Endothelial cell of umbilical vein (primary cell): ENCODE measurements at places on chromosomes 1 and 21.
A peak's percentile ranks its signal among the peaks of the same experiment; 100 is the strongest.

DNA sequence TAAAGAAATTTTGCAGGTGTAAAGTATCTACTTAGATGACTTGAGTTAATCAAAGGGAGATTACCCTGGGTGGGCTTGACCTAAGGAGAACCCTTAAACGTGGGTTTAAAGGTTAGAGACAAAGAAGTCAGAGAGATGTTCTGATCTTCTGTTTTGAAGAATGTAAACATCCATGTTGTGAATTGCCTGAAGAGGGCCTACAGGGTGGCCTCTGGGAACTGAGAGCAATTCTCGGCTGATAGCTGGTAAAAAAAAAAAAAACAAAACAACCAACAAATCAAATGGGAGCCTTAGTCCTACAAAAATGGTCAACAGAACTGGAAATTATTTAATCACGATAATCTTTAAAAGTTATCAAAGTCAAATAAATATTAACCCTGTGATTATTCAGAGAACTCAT lies 89.4 kb upstream of the BCL10 start:
- H3K27me3 ChIP-seq, result no peaks in the 10 kb centered on the region
- peaks cover 29% of the 10 kb centered on the region for H3K4me1 ChIP-seq
- no peak overlapping the region for H3K4me3 ChIP-seq
- peaks cover 3% of the 10 kb centered on the region for H3K36me3 ChIP-seq
- H3K27ac ChIP-seq, result peak overlapping the region; percentile 76
- DNase-seq, result no peak

GRCh38 chr1:110495926-110496600 lies 22.9 kb downstream of the KCNA10 start:
- DNase-seq, result peak; percentile 75
- peaks cover 7% of the 10 kb centered on the region for H3K27me3 ChIP-seq
- H3K27ac ChIP-seq, result no peak overlapping the region
- H3K4me3 ChIP-seq, result no peak overlapping the region
- no peaks in the 10 kb centered on the region for H3K4me1 ChIP-seq

- peaks cover 3% of the 10 kb centered on the region for H3K4me1 ChIP-seq
- H3K4me3 ChIP-seq, result no peak overlapping the region
- H3K27ac ChIP-seq, result no peak overlapping the region
- H3K36me3 ChIP-seq, result no peaks in the 10 kb centered on the region
- no peak for DNase-seq
- peaks cover 5% of the 10 kb centered on the region for H3K27me3 ChIP-seq
Observed at GRCh38 chr1:83994111-83994510, 4.8 kb downstream of the TTLL7 start.

- H3K4me1 ChIP-seq, result peaks cover 12% of the 10 kb centered on the region
- no peaks in the 10 kb centered on the region for H3K36me3 ChIP-seq
- no peak overlapping the region for H3K27ac ChIP-seq
- no peaks in the 10 kb centered on the region for H3K27me3 ChIP-seq
- DNase-seq, result no peak
- H3K4me3 ChIP-seq, result no peak overlapping the region
Observed at GRCh38 chr1:227059076-227059475, 119.0 kb downstream of the COQ8A start.

DNA sequence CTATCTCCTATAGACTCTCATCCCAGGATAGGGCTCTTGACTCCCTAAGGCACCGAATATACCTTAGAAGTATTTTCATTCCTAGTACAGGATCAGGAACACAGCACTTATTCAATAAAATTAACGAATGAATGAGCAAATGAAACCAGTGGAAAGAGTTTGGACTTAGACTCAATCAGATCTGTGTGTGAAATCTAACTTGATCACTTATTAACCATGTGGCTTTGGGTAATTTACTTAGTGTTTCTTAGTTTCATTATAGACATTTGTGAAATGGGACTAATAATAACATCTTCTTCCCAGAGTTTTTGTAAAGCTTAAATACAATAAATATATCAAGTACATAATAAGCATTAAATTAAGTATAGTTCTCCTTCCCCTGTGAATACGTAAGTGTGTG lies 230.1 kb downstream of the ADGRL2 start:
- H3K4me3 ChIP-seq, result no peak overlapping the region
- H3K27me3 ChIP-seq, result no peaks in the 10 kb centered on the region
- no peak for DNase-seq
- H3K4me1 ChIP-seq, result no peaks in the 10 kb centered on the region
- no peaks in the 10 kb centered on the region for H3K36me3 ChIP-seq
- no peak overlapping the region for H3K27ac ChIP-seq

- no peak overlapping the region for H3K4me3 ChIP-seq
- no peak overlapping the region for H3K27ac ChIP-seq
- peaks cover 10% of the 10 kb centered on the region for H3K4me1 ChIP-seq
- peaks cover 7% of the 10 kb centered on the region for H3K36me3 ChIP-seq
Observed at GRCh38 chr1:155061381-155062150, 2.0 kb upstream of the EFNA4 start.

DNA sequence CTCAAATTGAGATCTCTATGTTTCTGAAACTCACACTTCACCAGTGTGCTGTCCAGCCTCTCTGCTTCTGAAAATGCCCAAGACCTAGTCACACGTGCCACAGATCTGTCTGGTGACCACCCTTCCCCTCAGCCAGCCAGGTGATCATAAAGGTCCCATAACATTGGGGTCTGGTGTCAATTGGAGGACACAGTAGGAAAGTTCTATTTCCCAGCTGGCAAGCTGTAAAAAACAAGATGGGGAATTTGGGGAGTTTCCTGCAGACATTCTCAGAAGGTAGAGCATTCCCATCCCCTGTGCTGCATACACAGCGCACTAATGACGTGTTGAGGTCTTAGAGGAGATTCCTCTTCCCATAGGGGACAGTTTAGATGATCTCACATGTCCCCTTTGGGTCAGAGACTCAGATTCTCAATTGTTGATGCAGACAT lies 50.1 kb downstream of the RPS6KA1 start:
- H3K27me3 ChIP-seq, result no peaks in the 10 kb centered on the region
- DNase-seq, result no peak
- no peaks in the 10 kb centered on the region for H3K4me1 ChIP-seq
- no peaks in the 10 kb centered on the region for H3K36me3 ChIP-seq

GRCh38 chr1:35120458-35121133 lies 41.4 kb downstream of the ZMYM1 start:
- peaks cover 8% of the 10 kb centered on the region for H3K4me1 ChIP-seq
- no peak overlapping the region for H3K27ac ChIP-seq
- no peaks in the 10 kb centered on the region for H3K27me3 ChIP-seq

DNA sequence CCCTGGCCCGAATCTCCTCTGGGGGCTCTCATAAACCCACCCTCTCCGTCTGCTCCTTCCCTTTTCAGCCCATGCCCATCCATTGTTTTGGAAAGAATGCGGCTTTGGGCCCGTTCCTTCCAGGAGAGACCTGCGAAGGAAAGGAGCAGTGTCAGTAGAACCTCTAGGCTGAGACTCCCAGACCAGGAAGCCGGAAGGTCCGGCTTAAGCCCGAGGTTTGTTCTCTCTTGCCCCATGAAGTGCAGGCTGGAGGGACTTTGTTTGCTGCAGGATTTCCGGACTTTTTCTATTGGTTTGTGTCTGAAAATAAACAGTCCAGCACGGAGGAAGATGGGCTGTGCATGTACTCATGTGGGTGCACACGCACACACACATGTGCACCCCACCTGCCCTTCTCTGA lies 49.8 kb downstream of the ELK4 start:
- DNase-seq, result no peak
- no peaks in the 10 kb centered on the region for H3K36me3 ChIP-seq
- no peak overlapping the region for H3K4me3 ChIP-seq
- no peak overlapping the region for H3K27ac ChIP-seq
- peaks cover 19% of the 10 kb centered on the region for H3K4me1 ChIP-seq

- no peaks in the 10 kb centered on the region for H3K4me1 ChIP-seq
- DNase-seq, result no peak
- H3K27me3 ChIP-seq, result no peaks in the 10 kb centered on the region
- no peaks in the 10 kb centered on the region for H3K36me3 ChIP-seq
- no peak overlapping the region for H3K4me3 ChIP-seq
Observed at GRCh38 chr21:45943630-45944540, 37.7 kb upstream of the COL6A1 start.

DNA sequence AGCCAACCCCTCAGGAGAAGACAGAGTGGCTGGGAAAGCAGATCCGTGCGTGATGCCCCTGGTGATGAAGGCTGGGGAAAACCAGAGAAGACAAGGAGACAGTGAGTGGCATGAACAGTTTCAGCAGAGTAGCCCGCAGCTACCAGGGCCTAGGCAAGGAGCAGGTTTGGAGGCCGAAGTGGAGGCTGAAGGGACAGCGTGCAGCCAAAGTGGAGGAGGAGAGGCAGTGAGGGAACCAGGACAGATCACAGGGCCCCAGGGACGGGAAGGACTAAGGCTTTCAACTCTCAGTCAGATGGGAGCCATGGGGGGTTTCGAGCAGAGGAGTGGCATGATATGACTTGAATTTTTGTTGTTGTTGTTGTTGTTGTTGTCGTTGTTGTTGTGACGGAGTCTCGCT lies 59.9 kb upstream of the SELENON start:
- H3K4me1 ChIP-seq, result no peaks in the 10 kb centered on the region
- H3K27me3 ChIP-seq, result peaks cover 11% of the 10 kb centered on the region
- H3K4me3 ChIP-seq, result no peak overlapping the region
- H3K36me3 ChIP-seq, result no peaks in the 10 kb centered on the region
- H3K27ac ChIP-seq, result no peak overlapping the region
- DNase-seq, result no peak

DNA sequence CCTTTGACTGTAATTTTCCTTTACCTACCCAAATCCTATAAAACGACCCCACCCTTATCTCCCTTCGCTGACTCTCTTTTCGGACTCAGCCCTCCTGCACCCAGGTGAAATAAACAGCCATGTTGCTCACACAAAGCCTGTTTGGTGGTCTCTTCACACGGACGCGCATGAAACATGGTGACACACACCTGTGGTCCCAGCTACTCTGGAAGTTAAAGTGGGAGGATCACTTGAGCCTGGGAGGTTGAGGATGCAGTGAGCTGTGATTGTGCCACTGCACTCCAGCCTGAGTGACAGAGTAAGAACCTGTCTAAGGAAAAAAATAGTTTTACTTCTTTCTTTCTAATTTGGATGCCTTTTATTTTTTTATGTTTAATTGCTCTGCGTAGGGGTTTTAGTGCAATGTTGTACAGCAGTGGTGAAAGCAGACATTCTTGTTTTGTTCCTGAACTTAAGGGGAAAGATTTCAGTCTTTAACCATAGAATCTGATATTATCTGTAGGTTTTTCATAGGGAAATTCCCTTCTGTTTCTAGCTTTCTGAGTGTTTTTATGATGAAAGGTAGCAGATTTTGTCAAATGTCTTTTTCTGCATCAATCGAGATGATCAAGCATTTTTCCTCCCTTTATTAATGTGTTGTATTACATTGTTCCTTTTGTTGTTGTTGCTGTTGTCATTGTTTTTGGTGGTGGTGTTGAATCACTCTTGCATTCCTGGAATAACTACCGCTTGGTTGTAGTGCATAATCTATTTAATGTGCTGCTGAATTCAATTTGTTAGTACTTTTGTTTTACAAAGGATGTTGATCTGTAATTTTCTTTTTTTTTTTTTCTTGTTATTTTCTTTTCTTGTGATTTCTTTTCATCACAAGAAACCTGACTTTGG lies 497.4 kb downstream of the DISC1 start:
- DNase-seq, result peak; percentile 20
- H3K27ac ChIP-seq, result no peak overlapping the region
- peaks cover 8% of the 10 kb centered on the region for H3K4me1 ChIP-seq
- no peak overlapping the region for H3K4me3 ChIP-seq

DNA sequence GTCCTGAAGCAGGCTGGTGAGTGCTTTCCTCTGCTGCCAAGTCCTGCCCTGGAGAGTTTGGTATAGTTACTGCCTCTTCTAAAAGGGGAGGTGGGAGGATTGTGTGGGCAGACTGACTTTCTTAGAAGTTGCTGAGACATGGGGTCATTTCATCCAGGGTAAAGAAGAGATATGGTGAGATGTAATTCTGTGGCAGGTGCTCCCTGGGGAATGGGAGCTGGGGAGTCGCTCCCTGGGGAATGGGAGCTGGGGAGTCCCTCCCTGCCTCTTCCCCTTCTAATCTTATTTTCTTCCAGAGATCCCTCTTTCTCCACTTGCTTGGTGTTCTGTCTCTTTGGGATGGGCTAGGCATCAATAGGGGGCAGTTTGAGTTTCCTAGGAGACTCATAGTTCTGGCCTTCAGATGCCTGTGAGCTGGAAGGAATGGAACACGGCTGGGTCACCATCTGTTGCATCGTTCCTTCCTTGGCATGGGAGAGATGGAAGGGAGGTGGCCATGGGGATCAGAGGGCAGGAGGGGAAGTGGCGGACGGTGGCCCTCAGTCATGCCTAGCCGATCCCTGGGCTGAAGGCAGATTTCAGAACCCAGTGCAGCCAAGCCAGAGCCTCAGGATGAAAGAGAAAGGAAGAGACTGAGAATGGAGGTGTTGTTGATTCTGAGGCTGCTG lies 59.0 kb downstream of the NFASC start:
- H3K27me3 ChIP-seq, result peaks cover 2% of the 10 kb centered on the region
- H3K4me3 ChIP-seq, result no peak overlapping the region
- H3K36me3 ChIP-seq, result no peaks in the 10 kb centered on the region
- no peaks in the 10 kb centered on the region for H3K4me1 ChIP-seq

DNA sequence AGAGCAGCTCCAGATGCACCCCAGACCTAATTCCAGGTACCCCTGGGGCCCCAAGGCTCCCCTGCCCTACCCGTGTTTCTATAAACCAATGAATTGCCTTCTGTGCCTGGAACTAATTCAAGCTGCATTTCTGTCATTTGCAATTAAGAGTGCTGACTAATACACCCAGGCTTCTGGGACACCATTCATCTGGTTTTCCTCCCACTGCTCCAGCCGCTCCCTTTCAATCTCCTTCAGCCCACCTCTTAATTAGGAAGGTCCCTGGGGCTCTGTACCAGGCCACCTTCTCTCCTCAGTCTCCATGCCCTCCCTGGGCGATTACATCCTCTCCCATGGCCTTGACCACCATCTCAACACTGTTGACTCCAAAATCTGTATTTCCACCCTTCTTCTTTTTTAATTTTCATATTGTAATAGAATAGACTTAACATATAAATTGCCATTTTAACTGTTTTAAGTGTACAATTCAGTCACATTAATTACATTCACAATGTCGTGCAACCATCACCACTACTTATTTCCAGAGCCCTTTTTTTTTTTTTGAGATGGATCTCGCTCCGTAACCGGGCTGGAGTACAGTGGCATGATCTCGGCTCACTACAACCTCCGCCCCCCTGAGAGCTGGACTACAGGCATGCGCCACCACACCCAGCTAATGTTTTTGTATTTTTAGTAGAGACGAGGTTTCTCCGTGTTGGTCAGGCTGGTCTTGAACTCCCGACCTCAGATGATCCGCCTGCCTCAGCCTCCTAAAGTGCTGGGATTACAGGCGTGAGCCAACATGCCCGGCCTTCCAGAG lies 9.2 kb upstream of the GJB3 start:
- H3K27ac ChIP-seq, result no peak overlapping the region
- no peaks in the 10 kb centered on the region for H3K27me3 ChIP-seq
- H3K4me3 ChIP-seq, result no peak overlapping the region
- DNase-seq, result no peak
- H3K4me1 ChIP-seq, result no peaks in the 10 kb centered on the region
- H3K36me3 ChIP-seq, result no peaks in the 10 kb centered on the region

DNA sequence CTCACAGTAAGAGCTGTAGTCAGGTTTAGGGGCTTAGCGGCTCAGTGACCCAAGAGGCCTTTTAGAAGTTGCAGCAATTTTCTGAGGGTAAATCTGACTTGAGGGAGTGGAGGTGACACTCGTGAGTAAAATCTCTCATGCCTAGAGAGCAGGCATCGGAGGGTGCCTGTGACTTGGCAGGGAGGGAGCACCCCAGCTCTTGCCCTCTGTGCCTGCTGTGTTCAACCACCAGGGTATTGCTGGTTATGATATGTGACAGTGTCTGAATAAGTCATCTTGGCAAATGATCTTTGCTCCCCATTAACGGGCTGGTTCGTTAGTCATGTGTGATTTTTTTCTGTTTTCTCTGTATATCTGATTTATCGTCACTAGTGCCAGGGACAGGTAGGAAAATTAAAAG lies 5.9 kb downstream of the MAN1C1 start:
- no peak overlapping the region for H3K27ac ChIP-seq
- H3K4me1 ChIP-seq, result peaks cover 2% of the 10 kb centered on the region
- H3K4me3 ChIP-seq, result no peak overlapping the region
- H3K36me3 ChIP-seq, result no peaks in the 10 kb centered on the region
- peaks cover 41% of the 10 kb centered on the region for H3K27me3 ChIP-seq
- DNase-seq, result no peak
